ENCODE measurements at places on chromosomes 6 and 20.

- no peak for DNase-seq
Measured at GRCh38 chr6:157207521-157208076, 115.7 kb downstream of the TMEM242 start.

GRCh38 chr20:4375881-4376280 lies 345.8 kb upstream of the PRND start:
- DNase-seq, result no peak

GRCh38 chr6:155103816-155104366 lies 108.8 kb downstream of the TIAM2 start:
- DNase-seq, result peak; percentile 26

DNA sequence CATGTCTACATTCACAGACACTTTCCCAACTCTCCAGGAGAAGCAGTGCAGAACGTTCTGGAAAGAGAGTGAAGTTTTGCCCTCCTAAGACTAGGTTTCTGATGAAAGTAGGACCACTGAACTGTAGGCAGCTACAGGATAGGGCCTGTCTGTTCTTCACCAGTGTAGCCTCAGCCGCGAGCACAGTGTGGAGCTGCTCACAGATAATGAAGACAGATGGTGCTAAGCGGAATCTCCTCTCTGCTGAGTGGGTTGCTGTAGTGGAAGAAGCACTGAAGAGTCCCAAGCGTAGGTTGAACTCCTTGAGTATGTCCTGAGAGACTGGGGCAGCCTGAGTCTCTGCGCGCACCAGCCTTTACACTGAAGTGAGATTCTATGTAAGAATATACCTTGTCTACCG lies 170.2 kb downstream of the PACRG start:
- no peak for DNase-seq

DNA sequence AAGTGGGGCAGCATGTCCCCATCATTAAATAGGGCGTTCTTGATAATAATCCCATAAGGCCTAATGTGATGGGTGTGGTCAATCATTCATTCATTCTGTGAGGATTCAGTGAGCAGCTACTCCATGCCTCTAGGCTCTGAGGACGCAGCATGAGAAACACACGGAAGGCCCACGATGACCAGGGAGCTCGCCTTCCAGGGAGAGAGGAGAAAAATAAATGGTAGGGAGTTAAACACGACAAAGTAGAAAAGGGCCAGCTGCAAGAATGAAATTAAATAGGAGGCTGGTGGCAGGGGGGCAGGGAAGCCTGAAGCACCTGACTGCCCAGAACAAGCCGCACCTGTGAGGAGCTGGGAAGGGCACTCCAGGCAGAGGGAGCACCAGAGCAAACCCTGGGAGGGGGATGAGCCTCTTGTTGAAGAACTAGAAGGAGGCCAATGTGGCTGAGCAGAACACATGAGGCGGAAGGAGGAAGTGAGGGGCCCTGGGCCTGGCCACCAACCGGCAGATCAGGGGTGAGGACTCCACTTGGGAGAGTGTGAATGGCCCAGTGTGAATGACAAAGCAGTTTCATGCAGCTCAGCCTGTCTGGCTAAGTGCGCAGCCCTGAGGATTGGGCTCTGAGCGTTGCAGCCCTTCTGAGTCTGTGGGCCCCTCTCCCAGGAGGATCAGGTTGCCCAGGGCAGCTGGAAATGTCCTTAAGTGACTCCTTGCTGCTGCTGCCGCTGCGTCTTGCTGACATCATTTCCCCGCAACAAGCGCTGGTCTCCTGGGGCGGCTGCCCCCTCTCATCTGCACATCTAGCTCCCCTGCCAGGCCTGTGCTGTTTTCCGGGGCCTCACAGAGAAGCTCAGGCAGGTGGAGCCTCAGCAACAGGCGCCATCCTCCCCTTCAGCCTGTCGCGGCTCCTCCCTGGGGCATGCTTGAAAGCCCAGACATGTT lies 99.9 kb downstream of the CDH26 start:
- DNase-seq, result peak; percentile 12

GRCh38 chr6:167998215-167998614 lies 744 bp downstream of the KIF25 start:
- no peak for DNase-seq

DNA sequence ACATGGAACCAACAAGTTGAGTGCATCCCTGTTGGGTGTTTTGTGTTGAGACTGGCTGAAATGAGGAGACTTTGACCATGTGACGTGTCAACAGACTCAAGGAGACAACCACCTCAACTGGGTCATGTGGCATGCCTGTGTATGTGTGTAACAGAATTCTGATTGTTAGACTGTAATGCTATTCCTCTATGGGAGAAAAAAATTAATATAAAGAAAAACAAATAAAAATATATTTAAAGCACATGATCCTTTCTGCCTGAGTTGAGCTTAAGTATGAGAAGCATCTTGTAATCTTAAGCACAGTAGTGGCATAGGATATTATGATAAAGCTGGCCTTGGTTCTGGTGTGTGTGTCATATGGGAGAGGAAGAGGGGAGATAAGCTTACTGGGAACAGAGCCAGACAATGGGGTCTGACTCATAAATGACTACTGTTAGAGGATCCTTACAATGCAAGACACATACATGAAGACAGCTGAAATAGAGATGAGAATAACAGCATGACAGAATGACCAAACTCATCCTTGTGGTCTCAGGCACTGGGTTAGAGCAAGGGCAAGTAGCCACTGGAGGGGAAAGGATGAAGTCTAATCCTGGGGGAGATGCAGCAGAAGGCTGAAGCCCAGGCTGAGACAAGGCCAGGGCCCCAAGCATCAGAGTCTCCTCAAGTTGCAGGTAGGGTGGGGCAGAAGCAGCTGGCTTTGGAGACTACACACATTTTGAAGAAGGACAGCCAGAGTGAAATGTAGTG lies 9.2 kb downstream of the TP53INP2 start:
- no peak for DNase-seq

DNA sequence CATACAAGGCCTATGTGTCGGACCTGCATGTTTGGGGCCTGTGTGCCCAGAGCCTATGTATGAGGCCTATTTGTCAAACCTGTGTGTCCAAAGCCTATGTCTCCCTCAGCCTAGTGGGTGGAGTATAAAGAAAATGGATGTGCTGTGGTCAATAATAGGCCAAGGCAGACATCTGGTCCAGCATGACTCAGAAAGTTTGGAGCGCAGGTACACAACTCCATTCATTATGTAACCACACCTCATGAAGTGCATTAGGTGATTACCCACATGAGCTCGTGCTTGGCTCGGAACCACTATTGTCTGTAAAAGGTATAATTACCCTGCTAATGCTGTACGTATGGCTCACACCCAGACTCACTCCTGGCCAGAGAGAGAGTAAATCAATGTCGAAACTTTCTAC lies 302.4 kb upstream of the POU3F2 start:
- no peak for DNase-seq

DNA sequence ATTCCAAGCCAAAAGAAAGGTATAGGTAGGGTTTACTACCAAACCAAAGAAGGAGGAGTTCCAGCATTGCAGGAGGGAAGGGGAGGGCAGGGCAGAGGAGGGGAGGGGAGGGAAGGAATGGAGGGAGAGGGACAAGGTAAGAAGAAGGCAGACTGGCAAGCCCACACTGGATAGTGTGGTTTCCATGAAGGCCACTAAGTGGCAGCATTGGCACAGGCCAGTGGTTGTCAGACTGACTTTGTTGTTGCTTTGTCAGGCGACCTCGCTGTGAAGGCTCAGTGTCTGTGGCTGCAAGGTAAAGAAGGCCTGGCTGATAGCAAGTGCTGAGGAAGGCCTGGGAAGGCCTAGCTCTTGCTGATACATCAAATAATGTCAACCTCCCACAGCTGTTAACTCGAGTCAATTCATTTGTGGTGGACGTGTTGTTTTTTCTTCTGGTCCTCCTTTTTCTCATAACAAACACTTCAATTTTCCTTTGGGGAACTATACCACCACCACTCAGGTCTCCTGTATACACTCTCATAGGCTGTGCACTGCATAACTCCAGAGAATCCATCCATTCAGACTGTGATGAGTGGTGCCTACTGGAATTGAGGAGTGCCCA lies 7.7 kb upstream of the ZNF334 start:
- peak; percentile 29 for DNase-seq

DNA sequence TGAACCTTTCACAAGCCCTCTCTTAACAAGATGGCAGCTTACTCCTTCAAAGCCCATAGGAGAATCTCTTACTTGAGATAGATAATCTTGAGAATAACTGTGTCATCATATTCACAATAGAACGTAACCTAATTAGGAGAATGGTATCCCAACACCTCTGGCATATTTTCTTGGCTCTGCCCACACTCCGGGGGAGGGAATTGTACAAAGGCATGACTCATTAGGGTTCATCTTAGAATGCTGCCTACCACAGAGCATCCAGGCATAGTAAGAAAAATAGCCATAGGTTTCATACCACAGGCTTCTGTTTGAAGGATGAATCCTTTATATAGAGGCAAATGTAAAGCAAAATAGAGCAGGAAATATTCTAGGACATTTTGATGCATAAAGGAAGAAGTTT lies 1100.6 kb upstream of the CITED2 start:
- no peak for DNase-seq

- DNase-seq, result no peak
Measured at GRCh38 chr6:112760831-112761230, 413.7 kb downstream of the RFPL4B start.
